Fibroblast of gingiva (primary cell): ENCODE measurements at places on chromosomes 16 and 17.
A peak's percentile ranks its signal among the peaks of the same experiment; 100 is the strongest.

DNA sequence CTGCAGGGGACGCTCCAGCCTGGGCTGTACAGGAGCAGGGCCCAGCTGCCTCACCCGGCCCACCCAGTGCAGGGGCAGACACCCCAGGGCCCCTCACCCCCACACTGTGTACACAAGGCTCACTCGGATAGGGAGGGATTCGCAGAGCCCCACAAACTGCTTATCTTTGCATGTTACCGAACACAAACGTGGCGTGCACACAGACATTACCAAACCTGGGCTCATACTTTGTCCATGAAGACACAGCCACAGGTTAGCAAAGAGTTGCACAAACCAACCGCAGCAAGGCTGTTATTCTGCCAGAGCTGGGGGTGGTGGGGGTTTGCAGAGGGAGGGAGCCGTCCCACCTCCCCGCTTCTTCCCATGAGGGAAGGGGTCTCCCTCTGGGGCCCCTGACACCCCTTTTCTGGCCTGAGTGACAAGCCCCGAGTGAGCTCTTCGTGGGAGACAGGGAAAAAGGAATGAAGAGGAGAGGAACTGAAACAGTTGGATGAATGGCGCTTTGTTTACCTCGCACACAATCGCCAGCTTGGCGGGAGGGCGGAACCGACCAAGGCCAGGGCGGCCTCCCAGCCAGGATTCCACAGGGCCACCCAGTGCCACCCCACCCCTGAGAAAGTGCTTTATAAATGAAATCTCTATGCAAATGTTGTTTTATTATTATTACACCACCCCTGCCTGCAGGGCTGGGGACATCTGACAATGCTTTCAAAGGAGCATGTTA is 434 bp upstream of the CPSF4L start:
- no peak for DNase-seq

GRCh38 chr16:3696425-3697218 is 20.7 kb downstream of the TRAP1 start:
- DNase-seq: peak; percentile 92

DNA sequence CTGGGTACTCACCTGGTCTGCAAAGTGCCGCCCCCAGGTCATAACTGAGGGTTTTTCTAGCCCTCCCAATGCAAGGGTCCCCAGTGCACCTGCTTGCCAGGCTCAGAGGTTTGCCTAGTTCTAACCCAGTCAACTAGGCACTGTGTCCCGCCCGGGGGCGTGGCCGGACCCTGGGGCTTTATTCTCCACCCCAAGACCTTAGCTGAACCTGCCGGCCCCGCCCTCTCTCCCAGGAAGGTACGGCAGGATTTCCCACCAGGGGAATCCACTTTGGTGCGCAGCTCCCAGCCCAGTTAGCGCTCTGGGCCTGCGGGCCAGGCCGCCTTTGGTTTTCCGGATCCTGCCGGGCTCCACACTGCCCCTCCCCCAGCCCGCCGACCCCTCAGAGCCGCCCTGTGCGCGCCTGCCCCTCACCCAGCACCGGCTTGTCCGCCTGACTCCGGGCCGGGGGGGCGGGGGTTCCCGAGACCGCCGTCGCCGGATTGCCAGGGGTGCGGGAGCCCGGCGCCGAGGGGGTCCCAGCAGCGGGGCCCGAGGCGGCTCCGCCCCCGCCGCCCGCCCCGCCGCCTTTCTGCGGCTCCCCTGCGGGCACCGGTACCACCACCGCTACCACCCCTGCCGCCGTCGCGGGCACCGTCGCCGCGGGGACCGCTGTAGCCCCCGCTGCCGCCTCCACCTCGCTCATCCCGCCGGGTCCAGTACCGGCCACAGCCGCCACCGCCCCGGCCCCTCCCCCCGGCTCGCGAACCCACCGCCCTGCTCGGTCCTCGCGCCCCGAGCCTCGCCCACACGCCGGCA is 424 bp downstream of the YBX2 start:
- DNase-seq: no peak

DNA sequence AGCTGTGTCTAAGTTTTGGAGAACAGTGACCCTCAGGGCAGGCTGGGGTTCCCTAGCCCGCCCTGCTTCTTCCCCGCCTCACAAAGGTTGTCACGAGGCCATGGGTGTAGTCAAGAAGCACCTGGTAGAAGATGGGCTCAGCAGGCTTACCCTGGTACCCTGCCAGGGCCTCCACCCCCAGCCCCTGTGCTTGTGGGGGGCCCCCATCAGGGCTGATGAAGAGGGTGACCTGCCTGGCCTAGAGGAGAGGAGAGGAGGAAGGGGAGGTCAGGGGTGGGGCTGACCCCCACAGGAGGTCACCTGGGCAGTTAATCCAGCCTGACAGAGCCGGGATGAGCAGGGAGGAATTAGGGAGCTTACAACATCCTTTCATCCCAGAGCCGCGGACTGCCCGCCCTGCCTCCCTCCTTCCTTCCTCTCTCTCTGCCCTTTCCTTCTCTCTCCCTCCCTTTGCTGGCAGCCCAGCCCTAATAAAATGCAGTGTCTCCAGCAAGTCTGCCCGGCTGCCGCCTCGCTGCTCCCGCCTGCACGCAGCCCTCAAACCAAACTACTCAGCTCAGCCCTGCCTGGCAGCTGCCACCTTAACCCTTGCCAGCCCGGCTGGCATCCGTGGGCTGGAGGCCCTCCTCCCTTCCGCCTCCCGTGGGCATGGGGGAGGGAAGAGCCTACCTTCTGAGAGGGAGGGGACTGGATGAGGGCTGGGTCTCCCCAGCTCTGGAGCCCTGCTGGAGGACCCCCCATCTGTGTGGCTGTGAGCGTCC is 7.2 kb downstream of the DLX3 start:
- DNase-seq: peak; percentile 47

DNA sequence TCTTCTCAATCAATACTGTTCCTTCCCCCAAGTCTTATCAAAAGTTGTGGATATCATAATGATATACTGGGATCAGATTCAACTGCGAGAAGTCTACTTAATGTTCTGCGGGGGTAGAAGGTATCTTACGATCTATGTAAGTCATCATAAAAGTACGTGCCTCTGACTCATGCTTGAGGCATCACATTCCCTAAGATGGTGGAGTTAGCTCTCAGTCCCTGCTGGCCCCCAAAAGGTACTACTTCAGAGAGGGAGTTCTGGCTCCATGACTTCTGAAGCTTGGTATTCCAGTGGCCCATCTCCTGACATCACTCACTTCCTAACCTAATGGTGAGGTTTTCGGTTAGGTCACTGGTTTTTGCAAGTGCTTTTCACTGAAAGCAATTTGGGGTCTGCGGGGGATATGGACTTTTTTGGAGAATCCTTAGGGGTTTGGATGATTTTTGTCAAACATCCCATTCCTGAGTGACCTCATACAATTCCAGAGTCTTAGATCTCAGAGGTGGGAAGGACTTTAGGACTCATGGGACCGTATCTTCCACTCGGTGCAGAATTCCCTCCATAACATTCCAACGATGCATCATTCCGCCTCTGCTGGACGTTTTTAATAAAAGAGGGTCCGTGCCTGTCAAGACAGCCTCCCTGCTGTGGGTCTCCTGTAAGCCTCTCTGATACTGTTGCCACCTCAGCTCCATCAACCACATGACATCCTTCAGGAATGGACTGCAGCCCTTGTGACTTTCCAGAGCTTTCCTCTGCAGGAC is 74.3 kb downstream of the DYNLRB2 start:
- no peak for DNase-seq

GRCh38 chr17:51083981-51084380 is 36.7 kb downstream of the SPAG9 start:
- DNase-seq: no peak

GRCh38 chr17:19447085-19447583 is 36.1 kb downstream of the RNF112 start:
- peak; percentile 63 for DNase-seq

GRCh38 chr17:9837551-9838471 is 12.1 kb downstream of the GLP2R start:
- DNase-seq: peak; percentile 30

DNA sequence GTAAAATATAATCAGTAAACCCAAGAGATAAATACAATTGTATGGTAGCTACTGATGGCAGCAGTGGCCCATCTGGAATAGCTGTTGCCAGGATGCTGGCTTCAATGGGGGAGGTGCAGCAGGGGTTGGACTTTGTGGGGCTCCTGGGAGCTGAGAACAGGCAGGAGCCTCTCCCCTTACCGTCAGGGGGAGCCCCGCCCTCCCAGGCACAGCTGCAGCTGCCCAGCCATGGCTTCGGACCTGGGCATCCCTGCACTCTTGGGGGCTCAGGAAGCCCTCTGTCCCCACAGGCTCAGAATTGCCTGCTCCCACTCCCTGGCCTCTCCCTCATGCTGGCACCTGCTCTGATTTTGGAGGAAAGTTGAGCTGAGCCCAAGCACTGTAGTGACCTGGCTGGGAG is 741.1 kb downstream of the CDH11 start:
- DNase-seq: no peak

GRCh38 chr17:67051155-67051538 is 6.8 kb downstream of the CACNG1 start:
- no peak for DNase-seq

- peak; percentile 74 for DNase-seq
These were observed 9.7 kb downstream of the MPRIP start for GRCh38 chr17:17051791-17052461.

- DNase-seq: no peak
These were observed 72.1 kb upstream of the HNF1B start for GRCh38 chr17:37816950-37817349.

GRCh38 chr17:45841883-45842525 is 2.7 kb upstream of the SPPL2C start:
- DNase-seq: no peak

- no peak for DNase-seq
These were observed 64.2 kb upstream of the DOC2B start for GRCh38 chr17:245611-246010.

- no peak for DNase-seq
These were observed 15.5 kb downstream of the TBC1D24 start for GRCh38 chr16:2490190-2491105.

DNA sequence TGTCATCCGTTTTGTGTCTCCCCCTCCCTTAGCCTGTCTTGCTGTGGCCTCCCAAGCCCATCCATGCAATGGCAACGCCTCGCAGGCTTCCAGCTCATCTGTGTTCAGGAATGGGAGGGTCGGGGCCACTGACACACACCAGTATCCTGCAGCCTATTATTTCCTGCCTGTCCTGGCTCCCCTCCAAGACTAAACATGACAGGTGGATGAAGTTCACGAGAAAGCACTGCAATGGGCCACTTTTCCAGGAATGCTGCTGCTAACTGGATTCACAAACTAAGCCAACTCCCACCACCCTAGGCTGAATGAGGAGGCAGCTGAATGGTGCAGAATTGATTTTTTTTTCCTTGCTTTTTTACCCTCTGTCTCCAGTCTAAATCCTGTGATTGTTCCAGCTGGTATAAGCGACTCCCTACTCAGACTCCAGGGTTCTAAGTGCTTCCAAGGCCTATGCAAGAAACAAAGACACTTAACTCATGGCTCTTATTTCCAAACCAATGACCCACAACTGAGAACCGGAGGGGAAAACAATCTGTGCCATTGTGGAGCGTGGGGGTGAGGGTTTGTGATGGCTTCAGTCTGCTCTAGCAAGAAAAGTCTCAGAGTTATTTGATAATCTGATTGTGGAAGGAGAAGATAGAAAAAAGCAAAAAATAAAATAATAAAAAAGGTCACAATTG is 23.3 kb downstream of the TMEM100 start:
- DNase-seq: no peak

GRCh38 chr17:292016-292415 is 60.6 kb downstream of the RPH3AL start:
- no peak for DNase-seq

DNA sequence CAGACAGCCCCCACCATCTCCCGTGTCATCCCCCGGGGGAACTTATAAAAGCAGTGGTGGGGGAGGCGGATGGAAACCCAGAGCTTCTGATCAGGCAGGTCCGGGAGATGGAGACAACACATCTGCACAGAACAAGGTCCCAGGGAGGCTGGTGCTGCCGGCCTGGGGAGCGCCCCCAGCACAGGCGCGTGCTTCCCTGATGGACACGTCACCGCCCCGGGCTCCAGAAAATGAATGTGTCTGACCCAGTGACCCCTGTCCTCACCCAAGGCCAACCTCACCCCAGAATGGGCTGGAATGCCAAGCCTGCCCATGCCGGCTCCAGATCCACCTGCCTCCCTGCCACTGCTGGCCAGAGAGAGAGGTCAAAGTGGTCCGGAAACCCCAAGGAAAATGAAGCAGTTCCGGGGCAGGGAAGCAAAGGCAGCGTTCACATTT is 12.5 kb downstream of the SLC7A5 start:
- no peak for DNase-seq
